ENCODE measurements at places on chromosomes 4 and X.

DNA sequence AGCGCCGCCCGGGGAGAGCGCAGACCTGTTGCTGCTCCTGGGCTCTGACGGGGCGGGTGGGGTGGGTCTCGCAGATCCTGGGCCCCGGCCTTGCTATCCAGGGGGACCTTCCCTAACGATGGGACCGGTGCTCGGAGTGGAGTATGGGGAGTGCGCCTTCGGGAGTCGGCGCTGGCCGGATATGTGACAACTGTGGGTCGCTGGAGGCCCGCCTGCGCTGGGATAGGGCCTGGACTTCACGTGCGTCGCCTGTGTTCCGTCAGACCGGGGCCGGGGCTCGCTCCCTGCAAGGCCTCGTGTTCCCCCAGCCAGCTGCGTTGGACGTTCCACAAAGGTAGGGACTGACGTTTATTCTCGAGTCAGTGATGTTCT is 1.3 kb downstream of the TBL1X start:
- no peak for DNase-seq

GRCh38 chr4:26455571-26455970 is 34.7 kb downstream of the CCKAR start:
- no peak for DNase-seq

GRCh38 chrX:15471028-15471427 is 22.1 kb downstream of the PIR start:
- DNase-seq: no peak

DNA sequence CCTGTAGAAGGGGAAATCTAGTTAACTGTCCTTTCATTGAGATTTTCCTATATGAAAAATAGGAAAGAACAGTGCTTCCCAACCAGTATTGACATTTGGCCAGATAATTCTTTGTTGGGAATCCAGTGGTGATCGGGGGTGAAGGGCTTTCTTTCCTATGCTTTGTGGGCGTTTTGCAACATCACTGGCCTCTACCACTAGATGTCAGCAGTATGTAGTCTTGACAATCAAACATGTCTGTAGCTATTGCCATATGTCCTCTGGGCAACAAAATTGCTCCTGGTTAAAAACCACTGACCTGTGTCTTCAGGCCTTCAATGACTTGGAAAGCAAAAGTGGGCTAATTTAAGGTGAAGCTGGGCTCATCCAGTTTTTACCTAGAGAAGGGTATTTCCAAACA is 658.5 kb downstream of the DACH2 start:
- DNase-seq: no peak

GRCh38 chr4:145497199-145498149 is 15.8 kb downstream of the SMAD1 start:
- no peak for DNase-seq
